ENCODE measurements at places on chromosomes 3 and 15.

DNA sequence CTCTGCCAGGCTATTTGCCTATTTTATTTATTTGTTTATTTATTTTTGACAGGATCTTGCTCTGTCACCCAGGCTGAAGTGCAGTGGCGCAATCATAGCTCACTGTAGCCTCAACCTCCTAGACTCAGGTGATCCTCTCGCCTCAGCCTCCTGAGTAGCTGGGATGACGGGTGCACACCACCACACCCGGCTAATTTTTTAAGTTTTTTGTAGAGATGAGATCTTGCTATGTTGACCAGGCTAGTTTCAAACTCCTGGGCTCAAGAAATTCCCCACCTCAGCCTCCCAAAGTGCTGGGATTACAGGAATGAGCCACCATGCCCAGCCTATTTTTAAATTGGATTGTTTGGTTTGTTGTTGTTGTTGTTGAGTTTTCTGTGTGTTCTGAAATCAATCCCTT lies 5.5 kb downstream of the NDUFB5 start:
- DNase-seq: no peak

DNA sequence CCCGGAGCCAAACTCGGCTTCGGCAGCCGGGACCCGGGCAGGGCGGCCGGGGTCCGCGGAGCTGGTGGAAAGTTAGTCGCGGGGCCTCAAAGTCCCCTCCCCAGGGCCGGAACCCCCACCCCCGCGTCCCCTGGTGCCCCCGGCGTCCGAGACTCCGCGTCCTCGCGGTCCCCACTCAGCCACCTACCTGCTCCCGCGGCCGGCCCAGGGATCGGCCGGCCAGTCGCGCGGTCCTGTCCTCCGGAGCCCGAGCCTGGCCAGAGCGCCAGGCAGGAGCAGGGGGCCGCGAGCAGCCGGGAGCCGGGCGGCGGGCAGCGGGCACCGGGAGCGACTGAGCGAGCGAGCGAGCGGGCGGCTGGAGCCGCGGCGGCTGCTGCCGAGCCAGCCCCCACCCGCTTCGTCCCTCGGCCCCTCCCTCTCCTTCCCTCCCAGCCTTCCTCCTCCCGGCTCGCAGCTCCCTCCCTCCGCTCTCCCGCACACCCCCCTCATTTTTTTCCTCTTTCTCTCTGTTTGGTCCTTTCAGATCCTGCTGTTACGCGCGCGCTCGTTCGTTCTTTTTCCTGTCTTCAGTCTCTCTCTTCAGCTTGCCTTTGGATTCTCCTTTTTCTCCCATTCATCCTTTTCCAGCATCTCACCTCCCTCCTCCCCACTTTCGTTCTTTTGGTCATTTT lies at the start of gene MEGF11:
Gene MEGF11 (minus strand): TSS at position 333 of the 671 bp plus-strand sequence. CDS start 125,347 bp downstream, outside the sequence.
- no peak for DNase-seq

GRCh38 chr3:172562871-172563865 lies 39.9 kb upstream of the TNFSF10 start:
- DNase-seq: no peak

- DNase-seq: no peak
Measured at GRCh38 chr3:26682406-26682805, 59.8 kb downstream of the LRRC3B start.

DNA sequence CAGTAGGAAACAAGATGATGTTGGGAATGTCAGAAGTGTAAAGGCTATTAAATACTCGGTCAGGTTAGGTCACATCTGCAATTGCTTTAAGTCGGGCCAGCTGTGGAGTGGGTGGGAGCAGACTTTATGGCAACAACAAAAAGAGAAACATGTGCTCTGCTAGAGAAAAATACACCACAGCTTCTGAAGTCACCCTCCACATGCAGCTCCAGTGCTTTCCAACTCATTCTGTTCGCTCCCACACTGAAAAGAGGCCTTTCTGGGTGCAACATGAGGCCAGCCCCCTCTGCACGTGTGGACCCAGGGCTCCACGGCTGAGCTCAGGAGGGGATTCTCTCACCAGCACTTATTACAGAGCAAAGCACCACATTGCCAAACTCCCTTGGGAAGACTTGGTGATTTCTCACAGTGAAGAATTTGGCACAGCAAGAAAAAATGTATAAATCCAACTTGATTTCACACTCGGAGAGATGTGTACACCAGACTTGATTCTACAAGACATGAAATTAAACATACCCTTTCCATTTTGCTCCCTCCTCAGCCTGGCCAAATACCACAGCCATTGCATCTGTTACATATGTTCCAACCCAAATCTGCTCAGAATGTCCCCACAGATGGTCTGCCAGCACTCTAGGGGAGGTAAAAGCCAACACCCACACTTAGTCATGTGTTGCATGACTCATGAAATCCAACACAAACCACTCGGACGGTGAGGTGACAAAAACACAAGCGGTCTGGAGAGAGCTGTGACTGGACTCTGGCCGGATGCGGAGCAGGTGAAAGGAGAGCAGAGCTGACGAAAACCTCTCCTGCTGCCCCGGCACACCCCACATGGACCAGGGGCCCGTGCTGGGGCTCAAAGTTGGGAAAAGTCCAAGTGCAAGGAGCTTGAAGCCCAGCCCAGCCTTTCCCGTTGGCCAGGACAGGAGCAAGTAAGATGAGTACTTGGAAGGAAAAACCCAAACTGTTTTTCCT lies 74.6 kb downstream of the ITGB5 start:
- DNase-seq: no peak
